ENCODE measurements at places on chromosomes 7 and 10. TPM values are rescaled to one million over a fixed set of nuclear protein-coding genes. Genes with fewer than 3 reads are reported as not detected.

DNA sequence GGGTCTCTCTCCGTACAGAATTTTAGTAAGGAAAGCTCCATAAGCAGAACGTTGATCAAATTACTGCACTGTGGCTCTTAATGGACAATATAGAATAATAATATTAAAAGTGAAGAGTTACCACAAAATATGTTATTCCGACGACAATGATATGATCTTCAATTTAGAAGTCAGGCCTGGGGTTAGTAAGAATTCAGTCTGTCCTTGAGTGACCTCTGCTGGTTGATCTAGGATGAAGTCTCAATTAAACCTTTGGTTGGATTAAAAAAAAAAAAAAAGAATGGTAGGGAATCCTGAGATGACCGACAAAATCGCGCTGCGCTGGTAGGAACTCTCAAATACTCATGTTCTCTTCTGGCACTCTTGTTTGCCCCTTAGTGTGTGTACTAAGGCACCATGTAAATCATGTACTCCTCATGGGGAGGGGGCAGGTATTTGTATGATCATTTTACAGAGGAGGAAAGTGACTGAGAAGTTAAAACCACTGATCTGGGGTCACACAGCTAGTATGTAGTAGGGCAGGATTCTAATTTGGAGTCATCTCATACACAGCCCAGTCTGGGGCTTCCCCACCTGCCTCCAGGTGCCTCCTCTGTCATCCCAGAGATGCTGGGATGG is 161.3 kb upstream of the NPVF start:
- no peak for DNase-seq

DNA sequence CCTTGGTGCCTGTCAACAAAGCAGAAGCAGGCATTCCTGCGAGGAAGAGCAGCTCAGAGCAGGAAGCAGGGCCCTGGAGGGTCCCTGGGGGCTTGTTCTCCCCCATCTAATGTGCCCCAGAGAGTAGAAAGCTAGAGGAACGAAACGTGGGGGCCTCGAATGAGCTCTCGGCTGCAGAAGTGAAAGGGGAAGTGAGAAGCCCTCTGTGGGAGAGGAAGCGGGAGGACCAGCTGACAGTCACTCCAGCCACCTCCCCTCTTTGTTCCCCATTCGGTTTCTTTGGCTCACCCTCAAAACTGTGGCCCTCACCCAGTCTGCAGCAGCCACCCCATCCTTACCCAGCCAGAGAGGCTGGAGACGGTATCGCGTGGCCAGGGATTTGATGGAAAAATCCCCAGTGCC is 25.0 kb downstream of the C10orf105 start:
- peak; percentile 83 for DNase-seq

DNA sequence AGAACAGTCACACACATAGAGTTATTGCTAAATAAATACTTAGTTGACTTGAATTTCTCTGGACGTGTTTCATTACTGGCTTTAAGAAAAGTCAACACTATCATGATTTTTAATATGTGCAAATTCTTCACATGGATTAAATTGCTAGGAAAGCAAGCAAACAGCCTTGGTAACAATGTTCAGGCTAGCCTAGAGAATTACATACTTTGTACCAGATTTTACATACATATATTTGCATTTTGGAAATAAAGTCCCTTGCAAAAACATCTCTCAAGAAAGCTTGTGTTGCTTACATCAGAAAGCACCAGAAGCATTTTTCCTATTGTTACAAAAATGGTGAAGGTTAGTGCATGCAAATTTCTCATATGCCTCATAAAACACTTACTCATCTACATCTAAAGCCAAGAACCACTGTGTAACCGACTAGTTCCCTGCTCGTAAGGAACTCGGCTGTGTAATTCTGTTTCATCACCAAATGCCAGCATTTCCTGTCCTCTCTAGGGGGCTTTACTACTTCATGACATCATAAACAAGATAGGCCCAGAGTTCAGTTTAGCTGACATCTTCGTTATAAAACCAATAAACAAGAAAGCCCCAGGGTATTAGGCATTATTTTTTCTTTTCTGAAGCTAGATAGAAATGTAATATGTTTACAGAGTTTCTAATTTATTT is 87.8 kb downstream of the CFAP58 start:
- DNase-seq, result no peak

- DNase-seq, result no peak
Measured at GRCh38 chr7:121076350-121077164, 88.0 kb downstream of the CPED1 start.

- DNase-seq, result no peak
Measured at GRCh38 chr10:68470300-68470699, 1.5 kb downstream of the DNA2 start.

The AKR1E2 gene
- total RNA-seq, result 12.6 TPM

DNA sequence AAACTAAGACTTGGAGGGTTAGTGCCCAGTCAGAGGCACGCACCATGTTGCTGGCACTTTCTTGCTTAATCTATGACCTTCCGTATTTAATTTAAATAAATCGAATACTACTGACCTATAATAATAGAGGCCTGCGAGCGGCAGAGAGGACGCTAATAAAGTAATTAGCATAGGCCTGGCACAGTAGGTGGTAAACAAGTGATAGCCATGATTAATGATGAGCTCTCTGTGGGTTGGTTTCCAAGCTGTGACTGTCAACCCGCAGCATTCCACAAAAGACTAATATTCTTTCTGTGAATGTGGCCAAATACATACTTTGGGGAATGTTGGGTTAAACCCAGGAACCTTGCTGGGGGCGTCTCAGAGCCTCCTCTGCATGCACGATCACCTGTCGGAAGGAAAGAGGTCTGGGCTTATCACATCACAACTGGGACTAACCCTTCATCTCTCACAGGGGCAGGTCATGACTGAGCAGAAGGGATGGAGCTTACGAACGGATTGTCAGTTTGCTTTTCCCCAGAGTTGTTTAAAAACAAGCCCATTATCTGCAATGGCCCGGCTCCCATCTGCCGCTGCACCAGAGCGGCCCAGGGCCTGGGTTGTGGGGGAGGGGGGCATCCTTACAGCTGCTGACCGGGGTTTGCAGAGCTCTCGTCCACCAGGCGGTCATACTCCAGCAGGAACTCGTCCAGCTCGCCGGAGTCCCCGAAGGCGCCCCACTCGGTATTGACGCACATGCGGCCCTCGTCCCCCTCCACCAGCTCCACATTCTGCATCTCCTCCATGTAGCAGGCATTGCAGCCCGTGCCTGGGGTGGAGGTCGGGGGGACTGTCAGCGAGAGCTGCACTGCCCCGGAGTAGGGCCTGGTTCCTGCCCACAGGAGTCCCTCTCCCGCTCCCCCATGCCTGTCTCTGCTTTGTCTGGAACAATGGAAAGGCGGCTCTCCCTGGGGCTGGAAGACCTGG is 6.2 kb upstream of the MYL7 start:
- DNase-seq, result no peak

DNA sequence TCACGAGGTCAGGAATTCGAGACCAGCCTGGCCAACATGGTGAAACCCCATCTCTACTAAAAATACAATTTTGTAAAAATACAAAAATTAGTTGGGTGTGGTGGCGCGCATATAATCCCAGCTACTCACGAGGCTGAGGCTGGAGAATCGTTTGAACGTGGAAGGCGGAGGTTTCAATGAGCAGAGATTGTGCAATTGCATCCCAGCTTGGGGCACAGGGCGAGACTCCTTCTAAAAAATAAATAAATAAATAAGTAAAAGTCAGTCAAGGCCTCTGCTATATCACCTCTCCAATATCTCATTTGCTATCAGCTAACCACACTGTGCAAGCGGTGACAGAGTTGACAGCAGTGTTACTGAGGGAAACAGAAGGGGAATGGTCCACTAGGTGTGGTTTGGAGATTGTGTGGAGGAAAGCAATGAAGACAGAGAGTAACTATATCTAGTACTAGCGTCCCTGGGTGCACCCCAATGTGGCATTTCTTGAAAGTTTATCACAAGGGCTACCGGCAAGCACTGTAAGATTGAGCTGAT is 20.9 kb upstream of the NFE2L3 start:
- no peak for DNase-seq

DNA sequence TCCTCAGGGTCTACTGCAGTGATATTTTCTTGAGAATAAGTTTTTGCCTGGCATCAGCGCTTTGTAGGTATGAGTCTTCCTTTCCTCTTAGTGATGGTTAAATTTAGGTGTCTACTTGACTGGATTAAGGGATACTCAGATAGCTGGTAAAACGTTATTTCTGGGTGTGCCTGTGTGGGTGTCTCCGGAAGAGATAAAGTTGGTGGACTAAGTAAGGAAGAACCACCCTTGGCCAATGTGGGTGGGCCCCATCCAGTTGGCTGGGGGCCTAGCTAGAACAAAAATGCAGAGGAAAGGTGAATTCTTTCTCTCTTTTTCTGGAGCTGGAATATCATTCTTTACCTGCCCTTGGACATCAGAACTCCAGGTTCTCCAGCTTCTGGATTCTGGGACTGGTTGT is 138.8 kb downstream of the ADCYAP1R1 start:
- no peak for DNase-seq

The SEMA3D gene
- 9.1 TPM for total RNA-seq

DNA sequence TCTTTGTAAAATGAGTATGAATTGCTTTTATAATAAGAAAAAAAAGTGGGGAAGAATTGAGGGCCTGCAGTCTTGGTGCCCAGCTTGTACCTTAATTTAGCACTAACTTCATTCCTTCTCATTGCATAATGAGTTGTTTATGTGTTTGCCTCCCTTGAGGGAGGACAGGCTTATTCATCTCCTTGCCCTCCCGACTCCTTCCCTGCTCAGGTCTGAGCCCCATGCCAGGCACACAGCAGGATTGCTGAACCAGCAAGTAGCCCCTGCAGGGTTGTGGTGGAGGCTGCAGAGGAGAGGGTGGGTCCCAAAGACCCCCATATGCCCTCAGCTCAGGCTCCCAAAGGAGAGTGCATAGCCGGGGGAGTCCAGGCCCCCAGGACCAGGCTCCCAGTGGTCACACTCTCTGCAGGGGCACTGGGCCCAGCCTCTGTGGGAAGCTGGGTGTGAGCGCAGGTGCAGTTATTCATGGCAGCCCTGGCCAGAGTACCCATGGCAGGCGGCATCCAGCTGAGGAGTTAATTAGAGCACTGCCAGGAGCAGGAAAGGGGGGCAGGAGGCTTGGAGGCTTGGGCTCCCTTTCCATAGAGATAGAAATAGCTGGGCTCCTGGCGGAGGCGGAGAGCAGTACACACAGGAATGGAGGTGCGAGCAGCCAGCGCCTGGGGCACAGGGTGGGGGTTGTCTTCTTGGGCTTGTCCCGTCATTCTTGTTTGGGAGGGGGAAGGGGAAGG is 28.2 kb upstream of the GOLGA7B start:
- no peak for DNase-seq

GRCh38 chr10:92024700-92025099 is 101.1 kb downstream of the BTAF1 start:
- DNase-seq, result no peak

- DNase-seq, result no peak
Measured at GRCh38 chr7:55246171-55246570, 119.0 kb upstream of the LANCL2 start.

- DNase-seq, result no peak
Measured at GRCh38 chr7:129568240-129568639, 43.3 kb upstream of the NRF1 start.

- DNase-seq, result no peak
Measured at GRCh38 chr10:48602401-48603135, 2.3 kb downstream of the ARHGAP22 start.

All from left lung (tissue), 14 donors.